ENCODE measurements at places on chromosomes 12 and 14. TPM values are rescaled to one million over a fixed set of nuclear protein-coding genes. Genes with fewer than 3 reads are reported as not detected.

The AP1G2 gene
- total RNA-seq, result 4.2 TPM

The FSCB gene
- not detected for total RNA-seq

The SYNE3 gene
- 57.7 TPM for total RNA-seq

The MYF5 gene
- not detected for total RNA-seq

The PIANP gene
- total RNA-seq, result 0.13 TPM

The STRN3 gene
- total RNA-seq, result 68.4 TPM

The APOLD1 gene
- 10.6 TPM for total RNA-seq

The CCDC175 gene
- total RNA-seq, result not detected

The GAS2L3 gene
- total RNA-seq, result 17.7 TPM

The PTPN21 gene
- total RNA-seq, result 10.3 TPM

The TOMM20L gene
- not detected for total RNA-seq

The SLCO1B1 gene
- not detected for total RNA-seq

The BIN2 gene
- total RNA-seq, result not detected

The KRT79 gene
- not detected for total RNA-seq
